ENCODE measurements at places on chromosomes 1 and 21. TPM values are rescaled to one million over a fixed set of nuclear protein-coding genes. Genes with fewer than 3 reads are reported as not detected.

DNA sequence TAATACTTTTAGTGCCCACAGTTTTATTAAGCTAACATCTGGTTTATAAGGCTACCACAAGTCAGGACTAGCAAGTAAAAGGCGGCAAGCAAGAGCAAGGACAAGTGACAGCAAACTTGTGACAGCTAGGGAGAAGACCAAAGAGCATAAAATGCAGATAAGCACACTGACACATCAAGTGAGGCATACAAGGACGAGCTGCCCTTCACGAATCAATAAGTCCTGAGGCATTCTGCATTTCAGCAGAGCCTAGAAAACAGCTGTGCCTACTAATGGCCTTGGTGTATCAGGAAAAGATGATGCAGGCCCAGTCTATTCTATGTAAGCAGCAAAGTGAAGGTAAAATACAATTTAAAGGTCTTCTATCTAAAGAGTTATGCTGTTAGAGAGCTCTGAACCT is 74.8 kb downstream of the KRTAP19-8 start:
- H3K4me3 ChIP-seq = no peak overlapping the region
- H3K27ac ChIP-seq = no peak overlapping the region
- no peak for DNase-seq
- no peaks in the 10 kb centered on the region for H3K4me1 ChIP-seq
- H3K36me3 ChIP-seq = no peaks in the 10 kb centered on the region

The H6PD gene
- total RNA-seq = 37.4 TPM

DNA sequence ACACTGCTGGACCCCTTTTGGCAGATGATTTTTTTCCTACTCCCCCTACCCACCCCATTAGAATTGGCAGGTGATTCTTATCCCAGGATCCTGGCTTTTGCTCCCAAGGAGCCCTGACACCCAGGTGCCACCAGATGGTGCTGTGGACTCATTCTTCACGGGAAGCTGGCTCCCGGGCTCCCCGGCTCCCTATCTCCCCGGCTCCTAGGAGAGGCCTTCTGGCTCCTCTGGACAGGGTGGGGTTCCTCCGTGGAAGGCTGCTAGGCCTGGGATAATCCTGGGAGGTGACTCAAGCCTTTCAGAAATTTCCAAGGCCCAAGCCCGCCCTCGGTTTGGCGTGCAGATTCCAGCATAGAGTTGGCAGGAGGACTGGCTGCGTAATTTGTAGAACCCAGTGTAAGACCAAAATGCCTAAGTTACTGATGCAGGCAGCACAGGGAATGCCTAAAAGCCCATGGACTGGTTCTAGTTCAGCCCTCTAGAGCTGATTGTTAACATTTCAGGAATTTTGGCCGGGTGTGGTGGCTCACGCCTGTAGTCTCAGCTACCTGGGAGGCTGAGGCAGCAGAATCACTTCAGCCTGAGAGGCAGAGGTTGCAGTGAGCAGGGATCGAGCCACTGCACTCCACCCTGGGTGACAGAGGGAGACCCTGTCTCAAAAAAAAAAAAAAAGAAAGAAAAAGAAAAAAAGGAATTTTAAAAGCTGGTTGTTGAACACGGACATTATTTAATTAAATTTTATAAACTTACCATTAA is 6.8 kb upstream of the BSDC1 start:
- no peaks in the 10 kb centered on the region for H3K4me1 ChIP-seq
- H3K36me3 ChIP-seq = no peaks in the 10 kb centered on the region
- DNase-seq = peak; percentile 89
- H3K4me3 ChIP-seq = no peak overlapping the region

- DNase-seq = no peak
- no peaks in the 10 kb centered on the region for H3K4me1 ChIP-seq
- H3K27me3 ChIP-seq = no peaks in the 10 kb centered on the region
- no peaks in the 10 kb centered on the region for H3K36me3 ChIP-seq
- no peak overlapping the region for H3K4me3 ChIP-seq
Measured at GRCh38 chr21:36807422-36807928, 108.6 kb downstream of the SIM2 start.

The PBX1 gene
- total RNA-seq = 28.7 TPM

The NDUFS2 gene
- total RNA-seq = 86.3 TPM

GRCh38 chr1:12521096-12521495 is 96.9 kb downstream of the DHRS3 start:
- no peaks in the 10 kb centered on the region for H3K4me1 ChIP-seq
- no peak overlapping the region for H3K4me3 ChIP-seq
- H3K27ac ChIP-seq = no peak overlapping the region
- no peaks in the 10 kb centered on the region for H3K27me3 ChIP-seq

The CYP4Z1 gene
- total RNA-seq = not detected

The SIK1 gene
- total RNA-seq = 6.1 TPM

- H3K4me3 ChIP-seq = no peak within 1 kb of the TSS
- peak; percentile 45 for DNase-seq
- no peaks in the 10 kb centered on the region for H3K27me3 ChIP-seq
- H3K4me1 ChIP-seq = no peaks in the 10 kb centered on the region
Measured at GRCh38 chr21:36479415-36480402, at the start of gene CLDN14. TSS of gene CLDN14 (minus strand) at chr21:36480122. CDS start at chr21:36461695, 18,427 bp downstream.

The OPRD1 gene
- total RNA-seq = not detected

Measured in spleen (tissue), 13 donors.